ENCODE measurements at places on chromosomes 5 and 9. TPM values are rescaled to one million over a fixed set of nuclear protein-coding genes. Genes with fewer than 3 reads are reported as not detected.

Gene RAPGEF6
- total RNA-seq = 15.6 TPM

Gene GLE1
- 31.6 TPM for total RNA-seq

Gene IL9
- total RNA-seq = not detected

Gene LTC4S
- total RNA-seq = 0.87 TPM

Gene COL27A1
- total RNA-seq = 1.2 TPM

Gene RIMOC1
- total RNA-seq = 34.6 TPM

Gene LCNL1
- total RNA-seq = not detected

Gene CEL
- 0.26 TPM for total RNA-seq

Gene FSTL4
- 15.0 TPM for total RNA-seq

Gene TNFSF8
- total RNA-seq = not detected

Gene SLC31A2
- total RNA-seq = 5.2 TPM

Gene DDX4
- not detected for total RNA-seq

Gene RASA1
- 36.0 TPM for total RNA-seq

Gene GPR151
- not detected for total RNA-seq

Gene GABRA1
- not detected for total RNA-seq

Gene NCBP1
- total RNA-seq = 33.3 TPM

Gene IFNA6
- not detected for total RNA-seq

Gene IL33
- total RNA-seq = not detected

Gene SPINK4
- total RNA-seq = not detected

Gene LCN15
- total RNA-seq = not detected

Gene TSPAN17
- total RNA-seq = 25.0 TPM

Gene ZBTB34
- total RNA-seq = 5.3 TPM

Gene DNAI1
- total RNA-seq = not detected

Gene POU4F3
- total RNA-seq = not detected

Gene PCDHB8
- total RNA-seq = 0.14 TPM

Gene SV2C
- total RNA-seq = not detected

Gene ANXA2R
- 4.6 TPM for total RNA-seq

Gene FBP2
- not detected for total RNA-seq

Gene CCDC69
- total RNA-seq = 1.9 TPM

Gene RAB3C
- 27.7 TPM for total RNA-seq

Gene IRGM
- total RNA-seq = not detected

Gene REEP5
- total RNA-seq = 61.3 TPM

Gene ZNF367
- total RNA-seq = 6.2 TPM

Measured in NCI-H460 (cell line).